ENCODE measurements at places on chromosomes 7 and 10.

DNA sequence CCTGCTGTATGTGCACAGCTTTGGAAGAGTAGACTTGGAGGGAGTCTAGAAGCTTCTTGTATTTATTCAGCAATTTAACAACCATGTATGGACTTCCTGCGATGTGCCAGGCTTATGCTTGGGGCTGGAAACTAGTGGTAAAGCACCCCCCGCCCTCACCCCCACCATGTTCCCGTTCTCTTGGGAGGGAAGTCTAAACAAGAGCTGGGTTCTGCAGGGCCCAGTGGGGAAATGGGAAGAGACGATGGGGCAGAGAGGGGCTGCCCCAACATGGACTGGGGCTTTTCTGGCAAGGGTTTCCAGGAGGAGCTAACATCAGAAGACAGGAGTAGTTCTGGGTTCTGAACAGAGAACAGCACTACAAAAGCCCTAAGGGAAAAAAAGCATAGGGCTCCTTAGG lies 8.0 kb downstream of the RASSF4 start:
- DNase-seq, result no peak

DNA sequence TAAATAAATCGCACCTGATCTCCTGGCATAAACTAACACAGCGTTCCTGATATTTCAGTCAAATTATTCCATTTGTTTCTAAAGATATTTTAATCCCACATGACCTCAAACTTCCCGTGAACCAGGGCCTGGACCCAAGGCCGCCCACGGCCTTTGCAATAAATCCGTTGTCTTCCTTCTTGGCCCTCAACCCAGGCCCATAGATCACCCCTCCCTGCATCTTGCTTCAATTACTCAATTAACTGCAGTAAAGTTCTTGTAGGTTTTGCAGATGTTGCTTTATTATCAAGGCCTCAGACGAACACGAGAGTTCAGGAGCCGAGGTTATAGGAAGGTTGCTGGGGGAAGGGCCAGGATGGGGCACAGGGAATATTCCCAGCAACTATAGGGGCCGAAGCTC lies 249.4 kb downstream of the RAB11FIP2 start:
- DNase-seq, result no peak

- DNase-seq, result no peak
These were observed 4.2 kb downstream of the RARRES2 start for GRCh38 chr7:150337179-150337578.

- peak; percentile 66 for DNase-seq
These were observed 52.2 kb downstream of the IFIT5 start for GRCh38 chr10:89466599-89467035.

DNA sequence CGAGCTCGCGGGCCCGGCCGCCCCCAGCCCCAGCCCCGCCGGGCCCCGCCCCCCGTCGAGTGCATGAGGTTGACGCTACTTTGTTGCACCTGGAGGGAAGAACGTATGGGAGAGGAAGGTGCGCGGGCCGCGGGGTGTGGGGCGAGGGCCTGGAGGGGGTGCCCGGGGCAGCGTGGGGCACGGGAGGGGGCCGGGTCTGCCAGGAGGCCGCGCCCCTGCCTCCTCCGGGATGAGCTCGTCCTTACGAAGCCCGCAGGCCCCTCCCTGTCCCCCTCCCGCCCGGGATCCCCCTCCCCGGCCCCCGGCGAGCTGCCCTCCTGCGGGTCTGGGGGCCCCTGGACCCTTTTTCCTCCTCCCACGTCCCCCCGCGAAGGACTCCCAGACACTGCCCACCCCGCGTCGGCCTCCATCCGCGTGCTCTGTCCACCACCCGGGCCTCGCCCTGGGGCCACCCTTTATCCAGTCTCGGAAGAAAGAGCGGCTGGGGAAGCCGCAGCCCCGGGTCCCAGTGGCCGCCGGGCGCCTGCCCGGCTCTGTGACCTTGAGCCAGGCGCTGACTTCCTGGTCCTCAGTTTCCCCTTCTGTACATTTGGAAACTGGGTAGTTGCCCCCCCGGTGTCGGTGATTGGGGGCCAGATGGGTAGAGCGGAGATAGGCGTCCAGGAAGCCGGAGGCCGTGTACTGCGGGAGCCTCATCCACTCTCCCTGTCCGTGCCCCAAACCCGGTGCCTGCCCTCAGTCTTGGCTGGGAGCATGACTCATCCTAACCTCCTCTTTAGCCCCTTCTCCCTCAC lies 521 bp downstream of the LIMK1 start:
- peak; percentile 44 for DNase-seq

DNA sequence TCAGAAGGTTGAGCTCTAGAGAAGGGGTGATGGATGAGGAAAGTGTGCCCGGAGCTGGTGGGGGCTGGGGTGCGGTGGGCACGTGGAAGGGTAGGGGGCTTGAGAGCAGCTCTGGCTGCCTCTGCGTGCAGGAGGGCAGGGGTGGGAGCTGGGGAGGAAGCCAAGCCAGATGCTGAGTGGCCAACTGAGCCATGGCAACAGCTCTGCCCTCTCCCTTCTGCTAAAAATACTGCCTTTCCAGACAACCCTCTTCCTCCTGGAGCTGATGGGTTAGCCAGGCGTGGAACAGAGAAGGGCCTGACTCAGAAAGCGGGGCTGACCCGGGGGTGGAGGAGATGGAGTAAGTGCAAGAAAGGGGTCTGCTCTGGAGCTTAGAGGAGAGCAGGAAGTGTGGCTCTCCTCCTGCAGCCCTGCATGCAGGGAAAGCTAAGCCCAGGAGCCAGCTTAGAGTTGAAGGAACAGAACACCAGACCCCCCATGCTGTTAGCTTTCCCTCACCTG lies 114.6 kb upstream of the AGK start:
- no peak for DNase-seq

Measured in cardiac muscle cell (in vitro differentiated cells and primary cell).